ENCODE measurements at places on chromosomes 5 and 9.
A peak's percentile ranks its signal among the peaks of the same experiment; 100 is the strongest.

- no peak for DNase-seq
Measured at GRCh38 chr5:1005904-1006655, 2.5 kb upstream of the NKD2 start.

DNA sequence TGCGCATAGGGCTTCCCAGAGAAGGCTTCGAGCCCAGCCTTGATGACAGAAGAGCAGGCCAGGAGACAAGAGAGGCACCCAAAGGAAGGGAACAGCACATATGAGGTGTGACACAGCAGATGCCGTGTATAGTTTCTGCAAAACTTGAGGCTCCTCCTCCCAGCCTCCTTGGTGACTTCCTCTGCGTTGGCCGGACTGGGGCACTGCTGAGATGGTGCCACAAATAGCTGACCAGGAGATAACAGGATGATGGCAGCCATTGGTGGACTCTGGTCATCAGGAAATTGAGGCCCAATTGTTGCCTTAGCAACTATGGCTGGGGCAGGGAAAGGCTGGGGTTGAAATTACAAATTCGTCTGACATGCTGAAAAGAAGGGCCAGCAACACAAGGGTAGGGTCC is 4.8 kb upstream of the ZNF79 start:
- DNase-seq: no peak

- DNase-seq: peak; percentile 29
Measured at GRCh38 chr5:98904780-98905179, 24.0 kb downstream of the CHD1 start.

- DNase-seq: peak; percentile 53
Measured at GRCh38 chr5:108687595-108688200, 60.0 kb upstream of the FER start.

GRCh38 chr5:35205606-35206005 is 24.7 kb downstream of the PRLR start:
- DNase-seq: no peak

GRCh38 chr5:39599721-39600431 is 175.1 kb upstream of the DAB2 start:
- peak; percentile 35 for DNase-seq

- no peak for DNase-seq
Measured at GRCh38 chr5:134085411-134085810, 29.1 kb upstream of the TCF7 start.

GRCh38 chr5:72356361-72356760 is 36.2 kb downstream of the PTCD2 start:
- no peak for DNase-seq

Measured in GM03348 (cell line).